ENCODE measurements at places on chromosomes 7 and 10. TPM values are rescaled to one million over a fixed set of nuclear protein-coding genes. Genes with fewer than 3 reads are reported as not detected.

The NME8 gene
- total RNA-seq = not detected

The RTKN2 gene
- 21.9 TPM for total RNA-seq

The C10orf120 gene
- total RNA-seq = not detected

The MSRB2 gene
- total RNA-seq = 9.1 TPM

The OPN1SW gene
- total RNA-seq = not detected
